Activated CD8-positive, alpha-beta memory T cell treated with anti-CD3 and anti-CD28 coated beads for 24 hours (primary cell): ENCODE measurements at places on chromosomes 6 and 20.

- DNase-seq = no peak
These were observed 39.4 kb upstream of the RFPL4B start for GRCh38 chr6:112307707-112308106.

GRCh38 chr6:7590918-7591302 lies 912 bp downstream of the SNRNP48 start:
- DNase-seq = no peak

GRCh38 chr20:17044891-17045290 lies 181.9 kb upstream of the PCSK2 start:
- no peak for DNase-seq

DNA sequence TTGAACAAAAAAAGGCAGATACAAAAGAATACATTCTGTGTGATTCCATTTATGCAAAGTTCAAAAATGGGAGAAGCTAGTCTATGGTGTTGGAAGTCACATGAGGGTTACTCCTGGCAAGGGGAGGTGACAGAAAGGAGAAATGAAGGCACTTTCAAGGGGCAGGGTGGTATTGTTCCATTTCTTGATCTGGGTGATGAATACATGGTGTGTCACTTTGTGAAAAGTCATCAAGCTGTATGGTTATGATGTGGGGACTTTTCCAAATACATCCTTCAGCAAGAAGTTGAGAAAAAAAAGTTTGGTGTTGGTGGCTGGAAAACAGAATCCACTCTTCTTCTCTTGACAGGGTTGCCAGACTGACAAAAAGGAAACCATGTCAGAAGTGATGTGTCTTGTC lies 60.6 kb upstream of the MDGA1 start:
- DNase-seq = no peak

GRCh38 chr6:133326584-133326983 lies 85.4 kb downstream of the EYA4 start:
- DNase-seq = no peak

GRCh38 chr6:1970151-1970561 lies 275.2 kb downstream of the GMDS start:
- DNase-seq = no peak

- DNase-seq = no peak
These were observed 141.6 kb upstream of the SHLD1 start for GRCh38 chr20:5608442-5609161.

DNA sequence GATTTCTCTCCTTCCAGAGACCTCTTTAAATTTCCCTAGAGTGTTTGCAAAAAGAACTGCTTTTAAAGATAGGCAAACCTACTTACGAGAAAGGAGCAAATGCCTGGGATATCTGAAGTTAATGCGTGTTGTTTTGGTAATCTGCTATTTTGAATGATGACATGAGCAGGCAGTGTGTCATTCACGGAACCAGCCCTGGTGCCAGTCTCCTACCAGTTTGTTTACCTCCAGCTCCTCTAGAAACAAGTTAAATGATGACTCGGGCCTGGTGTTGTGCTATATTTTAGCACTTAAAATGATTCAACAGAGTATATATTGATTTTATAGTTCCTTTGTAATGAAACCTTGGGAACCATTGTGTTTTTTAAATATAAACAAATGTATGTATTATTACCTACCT lies 41.1 kb upstream of the MAP3K4 start:
- no peak for DNase-seq

- DNase-seq = no peak
These were observed 313.0 kb upstream of the CDYL start for GRCh38 chr6:4463236-4463635.

- DNase-seq = no peak
These were observed 18.7 kb downstream of the CDS2 start for GRCh38 chr20:5145365-5146098.

- no peak for DNase-seq
These were observed 296.2 kb downstream of the RIMS1 start for GRCh38 chr6:72182337-72183246.

- peak; percentile 68 for DNase-seq
These were observed 36.1 kb downstream of the PSMB1 start for GRCh38 chr6:170516783-170517616.

GRCh38 chr6:44034931-44035345 lies 92.3 kb downstream of the MRPL14 start:
- no peak for DNase-seq

DNA sequence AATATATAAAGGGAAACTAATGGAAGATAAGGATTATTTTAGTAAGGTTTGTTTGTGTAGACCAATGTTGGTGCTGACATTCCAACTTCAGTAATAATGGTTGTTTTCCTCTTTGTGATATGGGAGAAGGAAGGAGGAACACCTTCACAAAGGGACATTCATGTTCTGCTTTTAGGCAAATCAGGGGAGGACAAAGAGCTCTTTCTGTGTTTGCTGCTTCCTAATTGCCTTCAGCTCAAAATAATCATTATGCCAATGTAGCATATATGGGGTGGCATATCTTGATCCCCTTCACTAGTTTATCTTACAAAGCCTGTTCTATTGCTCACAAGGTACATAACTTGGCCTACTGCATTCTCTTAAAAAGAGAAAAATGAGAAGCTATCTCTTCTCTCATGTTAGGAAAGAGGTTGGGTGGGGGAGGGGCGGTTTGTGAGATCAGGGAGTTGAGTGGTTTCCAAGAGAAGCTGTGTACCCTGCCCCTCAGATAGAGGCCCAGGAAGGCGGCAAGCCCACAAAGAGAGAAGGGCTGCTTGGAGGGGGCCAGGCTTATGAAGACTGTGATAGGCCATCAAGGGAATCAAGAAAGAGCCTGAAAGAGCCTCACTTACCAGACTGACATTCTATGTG lies 4.7 kb upstream of the ADGRG6 start:
- no peak for DNase-seq

- no peak for DNase-seq
These were observed 87.1 kb downstream of the COL19A1 start for GRCh38 chr6:69953491-69953890.

- no peak for DNase-seq
These were observed 64.3 kb downstream of the BMP5 start for GRCh38 chr6:55811074-55811473.

DNA sequence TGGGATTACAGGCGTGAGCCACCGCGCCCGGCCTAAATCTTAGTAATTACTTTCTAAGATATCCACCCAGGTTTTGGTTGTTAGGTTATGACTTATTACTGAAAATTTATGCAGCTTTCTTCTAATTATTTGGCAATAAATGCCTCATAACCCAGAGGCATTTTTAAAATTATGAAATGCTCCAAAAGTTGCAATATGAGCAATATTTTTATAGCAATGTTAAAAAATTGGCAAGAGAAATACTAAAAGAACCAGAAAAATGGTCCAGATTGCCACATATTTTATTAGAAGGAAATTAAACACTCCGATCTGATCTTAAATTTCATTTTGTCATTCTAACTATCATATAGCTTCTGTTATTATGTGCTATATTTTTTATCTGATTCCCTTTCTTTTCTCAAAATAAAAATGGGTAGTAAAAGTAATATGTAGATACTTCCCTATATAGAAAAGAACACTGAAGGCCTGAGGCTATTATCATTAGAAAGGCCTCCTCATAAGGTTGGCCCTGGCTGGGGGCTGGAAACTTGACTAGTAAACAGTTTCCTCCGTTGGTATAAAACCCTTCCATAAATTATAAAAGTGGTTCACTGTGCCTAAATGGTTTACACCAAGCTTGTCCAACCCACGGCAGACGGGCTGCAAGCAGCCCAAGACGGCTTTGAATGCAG lies 22.1 kb downstream of the BLOC1S5 start:
- no peak for DNase-seq

DNA sequence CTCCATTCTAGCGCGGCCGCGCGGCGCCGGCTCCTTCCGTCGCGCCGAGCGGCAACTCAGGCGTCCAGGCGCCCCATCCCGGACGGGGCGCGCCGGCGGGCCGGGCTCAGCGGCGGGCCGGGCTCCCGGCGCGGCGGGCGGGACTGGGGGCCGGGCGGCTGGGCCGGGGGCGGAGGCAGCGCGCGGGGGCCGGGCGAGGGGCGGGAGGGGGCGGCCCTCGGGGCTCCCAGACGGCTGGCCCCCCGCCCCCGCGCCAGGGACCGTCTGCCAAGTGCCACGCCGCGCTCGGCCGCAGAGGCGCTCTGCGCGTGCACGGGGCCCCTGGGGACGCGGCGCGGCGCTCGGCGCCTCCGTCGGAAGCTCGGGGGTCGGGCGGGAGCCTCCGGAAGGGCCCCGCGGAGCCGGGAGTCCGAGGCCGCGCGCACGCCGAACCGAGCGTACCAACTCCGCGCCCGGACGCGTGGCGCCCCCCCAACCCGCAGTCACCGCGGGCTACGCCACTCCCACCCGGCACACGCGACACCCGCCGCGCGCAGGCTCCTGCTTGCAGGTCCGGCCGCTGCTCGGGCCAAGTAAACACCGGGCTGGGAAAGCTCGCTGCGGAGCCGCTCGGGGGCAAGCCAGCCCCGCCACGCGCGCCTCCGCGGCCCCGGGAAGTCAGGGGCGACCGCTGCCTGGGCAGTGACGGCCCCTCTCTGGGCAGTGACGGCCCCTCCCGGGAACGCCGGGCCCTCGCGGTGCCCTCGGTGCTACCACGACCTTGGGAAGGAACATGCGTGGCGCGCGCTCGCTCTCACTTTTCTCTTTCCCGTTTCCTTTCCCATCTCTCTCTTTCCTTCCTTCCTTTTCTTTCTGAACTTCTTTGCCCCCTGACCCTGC lies at the start of gene PREX1:
Gene PREX1 (minus strand): TSS at position 145 of the 879 bp plus-strand sequence. CDS start 139 bp downstream, at position 6.
- peak; percentile 94 for DNase-seq

DNA sequence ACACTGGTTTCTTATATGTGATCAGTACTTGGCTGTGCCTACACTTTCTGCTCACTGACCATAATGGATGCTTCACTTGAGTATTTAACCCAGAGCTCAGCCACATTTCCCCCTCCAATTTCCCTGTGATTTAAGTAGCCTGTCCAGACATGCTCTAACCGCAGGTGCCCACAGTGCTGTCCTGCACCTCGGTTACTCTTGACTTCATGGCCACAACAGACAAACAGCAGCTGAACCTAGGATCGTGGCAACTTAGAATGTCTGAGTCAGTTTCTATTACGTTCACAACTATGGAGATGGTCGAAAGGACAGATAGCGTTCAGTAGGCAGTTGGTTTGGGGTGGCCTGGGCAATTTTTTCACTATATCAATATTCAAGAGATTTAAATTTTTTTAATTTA lies 306.9 kb upstream of the SGK1 start:
- no peak for DNase-seq
